ENCODE measurements at places on chromosomes 4 and X. TPM values are rescaled to one million over a fixed set of nuclear protein-coding genes. Genes with fewer than 3 reads are reported as not detected.

ERCC6L gene
- total RNA-seq: 6.5 TPM

DNA sequence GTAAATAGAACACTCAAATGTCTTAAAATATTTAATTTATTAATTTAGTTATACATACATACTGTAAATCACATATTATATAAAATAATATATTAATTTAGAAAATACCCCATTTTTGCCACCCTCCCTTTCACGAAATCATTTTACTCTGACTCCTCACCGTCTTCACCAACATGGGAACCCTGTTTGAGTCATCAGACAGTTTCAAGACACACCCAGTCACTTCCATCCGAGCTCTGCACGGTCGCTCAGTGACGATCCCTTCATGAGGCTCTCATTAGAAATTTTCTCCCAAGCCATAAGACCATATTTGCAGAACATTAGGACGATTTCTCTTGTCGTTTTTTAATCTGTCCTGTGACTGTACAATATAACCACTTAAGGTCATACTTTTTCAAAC, 14.5 kb downstream of the ZNF275 start:
- no peak for DNase-seq

GRCh38 chr4:108240366-108240765, 71.6 kb upstream of the LEF1 start:
- DNase-seq: no peak

DNA sequence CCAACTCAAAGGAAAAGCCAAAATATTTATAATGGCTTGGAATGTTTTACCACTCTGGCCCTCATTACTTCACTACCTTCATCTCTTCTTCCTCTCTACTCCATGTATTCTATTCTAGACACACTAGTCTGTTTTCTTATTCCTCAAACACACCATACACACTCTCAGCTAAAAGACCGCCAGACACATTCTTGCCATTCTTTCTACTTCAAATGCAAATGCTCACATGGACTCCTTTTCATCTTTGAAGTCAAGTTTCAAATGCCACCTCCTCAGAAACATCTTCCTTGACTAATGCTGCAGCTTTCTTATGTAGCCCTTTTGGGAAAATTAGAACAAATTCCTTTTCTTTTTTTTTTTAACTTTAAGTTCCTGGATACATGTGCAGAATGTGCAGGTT, 412.9 kb upstream of the FMR1 start:
- no peak for DNase-seq

DNA sequence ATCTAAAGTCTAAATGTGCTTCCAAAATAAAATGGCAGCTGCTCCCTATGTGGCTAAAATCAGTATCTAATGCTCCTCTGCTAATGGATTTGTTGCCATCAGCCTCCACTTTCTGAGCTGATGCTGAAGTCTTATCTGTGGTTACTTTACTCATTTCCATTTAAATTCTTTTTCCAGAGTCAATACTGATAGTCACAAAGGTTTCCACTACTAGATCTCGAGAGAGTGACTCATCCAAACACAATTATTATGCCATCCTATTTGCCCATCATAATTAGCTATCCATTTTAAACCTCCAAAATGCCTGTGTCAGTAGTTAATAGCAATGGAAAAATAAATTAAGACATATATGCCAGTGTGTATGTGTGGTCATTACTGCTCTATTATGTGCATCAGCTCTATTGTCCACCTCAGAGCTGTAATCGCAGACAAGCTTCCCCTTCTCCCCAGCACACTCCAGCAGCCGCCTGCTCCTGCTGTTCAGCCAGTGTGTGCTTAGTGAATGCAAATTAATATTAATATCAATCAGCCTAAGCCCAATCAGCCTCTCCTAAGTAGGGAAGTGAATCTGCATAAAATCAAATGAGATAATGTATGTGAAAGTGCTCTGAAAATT, 199.8 kb upstream of the ZIC3 start:
- no peak for DNase-seq

DNA sequence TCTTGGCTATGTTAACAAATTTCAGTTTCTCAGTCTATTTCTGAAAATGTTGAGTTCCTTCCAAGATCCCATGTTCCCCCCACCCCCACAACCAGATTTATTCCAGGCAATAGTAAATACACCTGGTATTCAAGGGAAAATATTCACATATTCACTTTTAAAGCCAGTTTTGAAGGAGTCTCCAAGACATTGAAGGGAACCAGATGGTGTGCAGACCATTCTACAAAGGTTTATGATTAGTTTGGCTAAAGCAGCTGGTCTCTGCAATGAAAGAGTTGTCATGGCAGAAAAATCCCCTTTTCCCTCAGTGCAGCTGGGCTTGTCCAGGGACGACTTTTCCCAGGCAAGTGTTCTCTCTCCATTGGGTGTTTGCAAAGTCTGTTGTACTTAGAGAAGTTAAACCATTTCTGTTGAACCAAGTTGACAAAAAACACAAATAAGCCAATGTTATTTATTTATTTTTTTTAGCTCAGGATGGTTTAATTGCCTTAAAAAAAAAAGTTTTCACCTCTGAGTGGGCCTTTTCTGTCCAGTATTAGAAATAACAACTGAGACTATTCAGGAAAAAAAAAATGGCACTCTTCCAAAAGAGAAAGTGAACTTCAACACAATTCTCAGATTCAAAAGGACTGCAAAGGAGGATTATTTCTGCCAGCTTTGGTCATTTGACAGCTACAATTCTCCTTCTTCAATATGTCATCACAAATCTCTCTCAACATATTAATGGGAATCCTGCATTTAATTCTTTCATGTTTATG, 410.6 kb downstream of the IL1RAPL1 start:
- DNase-seq: no peak
